Stimulated activated CD8-positive, alpha-beta memory T cell treated with anti-CD3 and anti-CD28 coated beads, Interleukin-12 subunit alpha, Interleukin-12 subunit beta, amount 100 ng/mL, for 1 hour (primary cell): ENCODE measurements at places on chromosomes 6 and 20.

GRCh38 chr6:137291441-137291840 is 72.3 kb upstream of the IFNGR1 start:
- DNase-seq = no peak

DNA sequence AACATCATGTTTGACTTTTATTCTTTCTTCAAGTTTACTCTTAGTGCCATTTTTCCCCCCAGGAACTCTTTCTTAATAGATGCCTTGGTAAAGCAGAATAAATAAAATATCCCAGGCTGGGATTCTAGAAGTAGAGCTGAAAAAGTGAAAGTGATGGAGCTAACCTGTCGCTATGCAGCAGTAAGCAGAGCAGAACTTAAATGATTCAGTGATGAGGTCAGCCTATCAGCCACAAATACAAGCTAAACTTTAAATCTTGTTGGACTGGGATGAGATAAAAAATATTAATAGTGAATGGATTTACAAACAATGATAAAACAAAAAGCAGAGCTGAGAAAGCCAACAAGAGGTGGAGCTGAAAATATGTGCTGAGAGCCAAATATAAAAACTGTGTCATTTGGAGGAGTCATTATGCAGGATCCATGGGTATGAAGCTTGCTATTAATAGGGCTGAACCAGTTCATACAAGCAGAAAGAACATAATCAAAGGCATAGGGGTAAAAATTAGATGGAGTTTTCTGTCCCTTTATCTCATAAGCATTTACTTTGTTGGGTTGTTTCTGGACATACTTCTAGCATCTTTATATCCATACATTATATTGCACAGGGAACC is 877.8 kb downstream of the EPHA7 start:
- no peak for DNase-seq

- no peak for DNase-seq
Measured at GRCh38 chr6:159633196-159633595, 59.8 kb downstream of the SOD2 start.

- DNase-seq = no peak
Measured at GRCh38 chr6:40877362-40877761, 161.7 kb downstream of the UNC5CL start.

DNA sequence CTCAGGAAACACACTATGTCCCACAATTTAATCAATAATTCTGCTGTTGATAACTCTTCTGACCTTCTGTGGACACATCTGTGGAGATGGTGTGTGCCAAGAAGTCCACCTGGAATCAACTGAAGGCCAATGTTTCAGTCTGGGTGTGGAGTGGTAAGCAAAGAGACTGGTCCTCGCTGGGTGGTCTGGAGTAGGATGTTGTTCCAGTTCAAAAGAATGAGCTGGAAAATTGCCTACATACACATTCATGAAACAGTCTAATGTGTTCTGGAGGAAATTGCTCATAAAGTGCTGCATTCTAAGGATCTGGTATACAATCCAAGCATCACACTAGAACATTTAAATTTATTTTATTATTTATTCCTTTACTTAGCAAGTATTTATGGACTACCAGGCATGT is 33.9 kb upstream of the TBX18 start:
- DNase-seq = no peak

DNA sequence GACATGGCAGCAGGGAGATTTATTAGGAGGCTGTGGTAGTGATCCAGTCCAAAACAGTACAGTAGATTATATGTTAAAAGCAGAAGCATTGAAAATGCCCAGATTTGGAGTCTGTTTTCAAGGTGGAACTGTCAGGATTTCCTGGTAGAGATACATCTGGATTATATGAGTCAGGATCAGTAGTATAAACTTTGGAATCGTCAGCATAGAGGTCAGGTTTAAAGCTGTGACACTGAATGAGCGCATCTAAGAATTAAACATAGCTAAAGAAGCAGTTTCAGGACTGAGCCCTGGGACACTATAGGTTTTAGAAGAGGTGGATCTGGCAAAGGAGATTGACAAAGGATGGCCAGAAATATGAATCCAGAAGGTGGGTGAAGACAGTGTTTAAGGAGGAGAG is 60.4 kb downstream of the RNF144B start:
- no peak for DNase-seq

DNA sequence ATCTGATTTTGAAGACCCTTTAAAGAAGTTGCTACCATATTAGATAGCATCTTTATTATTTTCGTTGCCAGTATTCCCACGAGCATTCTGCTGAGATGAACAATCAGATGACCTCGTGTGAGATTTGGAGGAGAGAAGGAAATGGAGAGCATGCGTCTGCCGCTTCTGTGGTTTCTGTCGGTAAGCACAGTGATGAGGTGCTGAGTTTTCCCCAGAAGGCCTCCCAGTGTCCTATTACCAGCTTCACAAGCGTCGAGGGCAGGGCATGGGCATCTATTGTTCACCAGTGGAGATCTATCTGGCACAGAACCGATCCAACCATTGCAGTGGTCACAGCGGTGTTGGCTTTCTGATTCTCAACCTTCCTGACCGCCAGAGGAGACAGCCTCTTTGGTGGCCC is 29.4 kb downstream of the TRAF3IP2 start:
- DNase-seq = no peak

DNA sequence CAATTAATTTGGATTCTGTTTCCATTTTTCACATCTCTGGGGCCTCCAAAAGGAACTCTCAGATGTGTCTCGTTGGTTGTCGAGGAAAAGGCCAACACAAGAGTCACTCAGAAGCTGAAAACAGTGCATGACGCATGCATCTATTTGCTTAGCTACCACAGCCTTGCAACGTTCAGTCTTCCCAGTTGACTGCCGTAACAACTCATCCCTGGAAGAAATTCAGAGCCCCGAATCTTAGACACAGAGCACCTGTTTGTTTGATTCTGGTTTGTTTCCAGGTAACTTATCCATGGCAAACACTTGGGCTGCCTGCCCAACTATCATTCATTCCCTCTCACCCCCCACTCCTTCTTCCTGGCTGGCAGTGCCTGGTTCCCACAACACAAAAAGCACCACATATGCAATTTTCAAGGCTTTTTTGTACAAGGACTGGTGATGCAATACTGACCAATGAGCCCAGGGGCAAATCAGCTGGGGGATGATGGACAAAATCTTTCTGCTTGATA is 60.5 kb downstream of the ZMYND8 start:
- DNase-seq = no peak

GRCh38 chr6:11681357-11681756 is 97.2 kb downstream of the ADTRP start:
- DNase-seq = no peak

GRCh38 chr20:56352345-56353055 is 6.3 kb upstream of the FAM210B start:
- no peak for DNase-seq
